Esophagus squamous epithelium (tissue), 5 donors: ENCODE measurements at places on chromosomes 2 and 18. TPM values are rescaled to one million over a fixed set of nuclear protein-coding genes. Genes with fewer than 3 reads are reported as not detected.

DNA sequence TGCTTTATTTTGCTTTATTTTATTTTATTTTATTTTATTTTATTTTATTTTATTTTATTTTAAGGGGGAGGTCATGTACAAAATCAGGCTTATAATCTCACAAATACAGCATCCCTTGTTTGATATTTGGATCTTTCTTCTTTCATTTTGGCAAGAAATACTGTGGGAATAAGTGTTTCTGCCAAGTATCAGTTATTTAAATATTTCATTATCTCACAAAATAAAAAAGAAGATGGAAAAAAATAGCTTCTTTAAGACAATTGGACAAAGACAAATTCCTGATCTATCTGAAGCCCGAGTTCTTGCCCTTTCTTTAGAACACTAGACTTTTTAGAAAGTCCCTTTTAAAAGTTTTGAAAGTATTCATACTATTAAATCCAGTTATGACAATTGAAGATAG, 560.5 kb upstream of the ZEB2 start:
- H3K36me3 ChIP-seq = no peaks in the 10 kb centered on the region
- H3K4me1 ChIP-seq = no peaks in the 10 kb centered on the region
- H3K27ac ChIP-seq = no peak overlapping the region
- no peak overlapping the region for H3K4me3 ChIP-seq
- H3K27me3 ChIP-seq = no peaks in the 10 kb centered on the region

Gene LOXL3
- total RNA-seq = 3.2 TPM

DNA sequence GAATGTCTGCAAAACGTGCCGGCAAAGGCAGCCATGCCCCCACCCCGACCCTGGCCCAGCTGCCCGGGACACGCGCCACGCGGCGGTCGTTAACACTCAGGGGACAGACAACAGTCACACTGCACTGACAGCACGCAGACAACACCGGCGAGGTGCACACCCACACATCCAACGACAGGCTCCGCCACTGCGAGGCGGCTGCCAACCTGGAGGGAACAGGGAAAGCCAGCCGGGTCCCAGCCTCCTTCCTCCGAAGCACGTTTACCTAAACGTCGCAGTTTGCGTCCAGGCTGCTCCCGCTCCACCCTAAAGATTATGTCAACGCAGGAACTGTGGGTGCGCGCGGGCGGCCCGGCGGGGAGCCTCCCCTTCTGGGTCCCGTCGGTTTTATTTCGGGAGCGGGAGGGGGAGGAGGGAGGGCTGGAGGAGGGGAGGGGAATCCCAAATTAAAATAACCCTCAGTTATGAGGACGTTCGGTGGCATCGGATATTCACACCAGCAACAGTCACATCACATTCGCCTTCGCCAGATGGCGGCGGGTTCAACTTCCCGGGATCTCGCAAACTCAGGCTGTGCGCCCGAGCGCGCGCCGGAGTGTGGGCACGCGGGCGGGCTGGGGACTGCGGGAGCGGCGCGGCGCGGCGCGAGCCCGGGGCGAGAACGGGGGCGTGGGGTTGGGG, 644 bp downstream of the PTGR3 start:
- DNase-seq = no peak
- peak overlapping the region; percentile 74 for H3K4me3 ChIP-seq
- H3K27me3 ChIP-seq = no peaks in the 10 kb centered on the region
- H3K36me3 ChIP-seq = no peaks in the 10 kb centered on the region
- peaks cover 31% of the 10 kb centered on the region for H3K4me1 ChIP-seq

Gene TMEM169
- total RNA-seq = 0.09 TPM

DNA sequence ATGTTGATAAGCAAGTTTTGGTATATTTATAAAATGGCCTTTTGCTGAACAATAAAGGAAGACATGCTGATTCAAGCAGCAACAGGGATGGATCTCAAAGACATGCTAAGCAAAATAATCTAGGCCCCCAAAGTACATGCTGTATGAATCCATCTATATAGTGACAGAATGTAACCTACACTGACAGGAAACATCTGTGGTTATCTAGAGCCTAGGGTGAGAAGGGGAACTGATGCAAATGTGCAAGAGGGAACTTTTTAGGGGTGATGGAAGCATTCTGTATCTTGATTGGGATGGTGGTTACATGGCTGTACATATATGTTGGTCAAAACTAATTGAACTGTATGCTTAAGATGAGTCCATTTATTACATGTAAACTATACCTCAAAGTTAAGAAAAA, 24.2 kb downstream of the CNRIP1 start:
- DNase-seq = no peak
- no peak overlapping the region for H3K4me3 ChIP-seq
- peaks cover 7% of the 10 kb centered on the region for H3K36me3 ChIP-seq

GRCh38 chr2:129199501-129199900, 780.0 kb upstream of the RAB6C start:
- no peaks in the 10 kb centered on the region for H3K4me1 ChIP-seq
- no peak overlapping the region for H3K4me3 ChIP-seq
- no peak overlapping the region for H3K27ac ChIP-seq
- no peak for DNase-seq
- H3K27me3 ChIP-seq = no peaks in the 10 kb centered on the region
